ENCODE measurements at places on chromosomes 7 and 10. TPM values are rescaled to one million over a fixed set of nuclear protein-coding genes. Genes with fewer than 3 reads are reported as not detected.
A peak's percentile ranks its signal among the peaks of the same experiment; 100 is the strongest.

GRCh38 chr7:13998866-13999265 is 9.4 kb upstream of the ETV1 start:
- no peak for DNase-seq
- no peak overlapping the region for H3K4me3 ChIP-seq
- H3K4me1 ChIP-seq: no peaks in the 10 kb centered on the region
- H3K36me3 ChIP-seq: no peaks in the 10 kb centered on the region
- H3K27ac ChIP-seq: no peak overlapping the region

The SLF2 gene
- total RNA-seq: 19.7 TPM

- DNase-seq: no peak
- no peak overlapping the region for H3K4me3 ChIP-seq
- H3K27me3 ChIP-seq: no peaks in the 10 kb centered on the region
- H3K36me3 ChIP-seq: no peaks in the 10 kb centered on the region
Observed at GRCh38 chr7:157656195-157656769, 319.5 kb downstream of the DNAJB6 start.

The SORBS1 gene
- total RNA-seq: 0.12 TPM

DNA sequence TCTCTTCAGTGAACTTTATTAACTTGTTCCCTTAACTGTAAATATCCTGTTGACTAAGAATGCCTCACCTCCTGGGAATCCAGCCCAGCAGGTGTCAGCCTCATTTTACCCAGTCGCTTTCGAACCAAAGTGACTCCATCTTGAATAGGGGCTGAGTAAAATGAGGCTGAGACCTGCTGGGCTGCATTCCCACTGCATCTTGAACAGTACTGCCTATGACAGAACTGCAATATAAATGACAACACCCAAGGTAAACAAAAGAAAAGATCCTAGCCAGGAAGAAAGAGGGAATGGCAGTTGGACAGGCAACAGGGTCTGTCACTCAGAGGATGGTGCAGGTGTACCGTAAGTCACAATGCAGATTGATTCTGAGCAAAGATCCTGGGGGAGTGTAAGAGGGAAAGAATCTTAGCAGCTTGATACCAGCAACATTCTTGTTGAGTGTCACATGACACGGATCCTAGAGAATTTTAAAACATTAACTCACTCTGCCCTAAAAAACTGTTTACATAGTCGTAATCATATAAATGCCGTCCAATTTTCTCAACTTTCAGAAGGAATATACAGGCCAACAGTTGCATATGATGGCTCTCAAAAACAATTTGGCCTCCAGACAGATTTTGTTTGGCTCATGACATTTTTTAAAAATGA is 4.4 kb upstream of the FAM107B start:
- peak overlapping the region; percentile 51 for H3K27ac ChIP-seq
- no peak overlapping the region for H3K4me3 ChIP-seq
- peaks cover 43% of the 10 kb centered on the region for H3K4me1 ChIP-seq
- DNase-seq: peak; percentile 64

DNA sequence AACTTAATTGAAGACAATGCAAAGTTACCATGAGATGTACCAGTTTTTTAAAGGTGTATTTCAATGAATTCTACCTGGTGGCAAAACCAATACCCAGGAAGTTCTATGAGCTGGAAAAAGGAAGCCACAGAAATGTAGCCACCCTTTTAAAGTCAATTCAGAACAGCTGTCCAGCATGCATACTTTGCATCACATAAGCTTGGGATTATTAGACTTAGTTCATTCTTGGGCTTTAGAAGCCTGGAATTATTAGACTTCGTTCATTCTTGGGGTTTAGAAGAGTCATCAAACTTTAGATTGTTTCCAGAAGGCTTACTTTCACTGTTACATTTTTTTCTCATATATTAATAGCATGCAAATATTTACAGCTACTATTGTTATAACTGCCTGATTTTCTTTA is 20.9 kb downstream of the SLC25A13 start:
- H3K27ac ChIP-seq: no peak overlapping the region
- no peak for DNase-seq
- no peaks in the 10 kb centered on the region for H3K27me3 ChIP-seq
- H3K4me3 ChIP-seq: no peak overlapping the region
- peaks cover 31% of the 10 kb centered on the region for H3K4me1 ChIP-seq
- H3K36me3 ChIP-seq: no peaks in the 10 kb centered on the region

The CYTH3 gene
- total RNA-seq: 38.6 TPM

DNA sequence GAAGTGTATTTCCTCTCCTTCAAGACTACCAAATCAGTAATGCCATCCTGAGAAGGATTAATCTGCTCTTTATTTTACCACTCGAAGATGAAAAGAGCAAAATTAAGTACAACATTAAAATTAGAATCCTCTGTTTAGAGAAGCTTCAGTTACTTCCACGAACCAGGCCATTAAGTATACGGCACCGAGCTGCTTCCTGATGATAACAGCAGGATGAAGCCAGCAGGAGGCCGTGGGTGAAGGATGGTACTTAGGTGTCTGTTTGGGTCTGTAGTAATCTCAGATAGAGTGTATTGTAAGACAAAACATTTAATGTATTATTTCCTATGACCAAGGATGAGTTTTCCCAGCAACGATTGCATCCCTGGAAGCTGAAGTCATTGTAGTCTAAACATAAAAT is 362.8 kb downstream of the SFMBT2 start:
- H3K27ac ChIP-seq: no peak overlapping the region
- no peak overlapping the region for H3K4me3 ChIP-seq
- no peaks in the 10 kb centered on the region for H3K36me3 ChIP-seq
- H3K4me1 ChIP-seq: no peaks in the 10 kb centered on the region

DNA sequence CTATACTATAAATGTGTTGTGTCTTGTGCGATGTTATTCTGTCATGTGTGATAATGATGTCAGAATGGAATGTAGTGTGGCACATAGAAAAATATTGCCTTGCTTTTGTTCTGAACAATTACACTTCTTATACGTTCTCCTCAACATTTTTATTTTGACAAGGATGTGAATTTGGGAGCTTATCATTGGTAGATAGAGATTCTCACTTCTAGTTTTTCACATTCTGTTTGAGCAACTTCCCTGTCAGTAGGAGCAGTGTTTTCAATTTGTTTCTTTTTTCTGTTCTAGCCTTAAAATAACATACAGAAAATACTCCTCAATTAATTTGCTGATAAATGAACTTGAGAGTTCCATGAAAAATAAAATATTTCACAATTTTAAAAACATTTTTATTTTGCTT is 17.6 kb downstream of the SUN3 start:
- no peak overlapping the region for H3K4me3 ChIP-seq
- H3K27me3 ChIP-seq: peaks cover 6% of the 10 kb centered on the region
- H3K4me1 ChIP-seq: peaks cover 18% of the 10 kb centered on the region
- no peak for DNase-seq
- H3K36me3 ChIP-seq: no peaks in the 10 kb centered on the region

The ABCB4 gene
- not detected for total RNA-seq

- peak overlapping the region; percentile 85 for H3K27ac ChIP-seq
- H3K27me3 ChIP-seq: peaks cover 39% of the 10 kb centered on the region
- peaks cover 61% of the 10 kb centered on the region for H3K4me1 ChIP-seq
- H3K4me3 ChIP-seq: no peak overlapping the region
Observed at GRCh38 chr7:143392875-143393266, 11.7 kb downstream of the ZYX start.

The KIF11 gene
- total RNA-seq: 38.4 TPM

The SERPINE1 gene
- 1,006 TPM for total RNA-seq

The PIK3CG gene
- total RNA-seq: not detected

- DNase-seq: peak; percentile 13
- H3K36me3 ChIP-seq: peaks cover 10% of the 10 kb centered on the region
- peaks cover 34% of the 10 kb centered on the region for H3K4me1 ChIP-seq
- peaks cover 8% of the 10 kb centered on the region for H3K27me3 ChIP-seq
- H3K4me3 ChIP-seq: peak overlapping the region; percentile 85
- peak overlapping the region; percentile 78 for H3K27ac ChIP-seq
Observed at GRCh38 chr7:149625340-149625946, 127.8 kb upstream of the ZNF746 start.

- peaks cover 7% of the 10 kb centered on the region for H3K36me3 ChIP-seq
- peaks cover 86% of the 10 kb centered on the region for H3K4me1 ChIP-seq
- H3K4me3 ChIP-seq: no peak overlapping the region
- no peaks in the 10 kb centered on the region for H3K27me3 ChIP-seq
- peak; percentile 6 for DNase-seq
Observed at GRCh38 chr10:61754587-61755550, 92.1 kb downstream of the CABCOCO1 start.

The GNG11 gene
- total RNA-seq: 30.6 TPM

DNA sequence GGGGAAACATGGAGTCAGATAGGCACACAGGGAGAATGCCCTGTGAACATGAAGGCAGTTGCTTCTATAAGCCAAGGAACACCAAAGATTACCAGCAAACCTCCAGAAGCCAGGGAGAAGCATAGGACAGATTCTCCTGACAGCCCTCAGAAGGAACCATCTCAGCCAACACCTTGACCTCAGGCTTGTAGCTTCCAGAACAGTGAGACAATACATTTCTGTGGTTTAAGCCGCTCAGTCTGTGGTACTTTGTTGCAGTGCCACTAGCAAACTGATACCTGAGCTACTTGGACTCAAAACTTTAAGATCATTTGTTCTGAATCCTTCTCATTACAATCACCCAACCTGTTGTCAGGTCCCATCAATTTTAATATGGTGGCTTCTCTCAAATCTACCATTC is 31.2 kb downstream of the ABLIM1 start:
- H3K36me3 ChIP-seq: peaks cover 9% of the 10 kb centered on the region
- no peak overlapping the region for H3K4me3 ChIP-seq
- no peaks in the 10 kb centered on the region for H3K27me3 ChIP-seq
- H3K27ac ChIP-seq: no peak overlapping the region

The CDH23 gene
- 0.11 TPM for total RNA-seq

DNA sequence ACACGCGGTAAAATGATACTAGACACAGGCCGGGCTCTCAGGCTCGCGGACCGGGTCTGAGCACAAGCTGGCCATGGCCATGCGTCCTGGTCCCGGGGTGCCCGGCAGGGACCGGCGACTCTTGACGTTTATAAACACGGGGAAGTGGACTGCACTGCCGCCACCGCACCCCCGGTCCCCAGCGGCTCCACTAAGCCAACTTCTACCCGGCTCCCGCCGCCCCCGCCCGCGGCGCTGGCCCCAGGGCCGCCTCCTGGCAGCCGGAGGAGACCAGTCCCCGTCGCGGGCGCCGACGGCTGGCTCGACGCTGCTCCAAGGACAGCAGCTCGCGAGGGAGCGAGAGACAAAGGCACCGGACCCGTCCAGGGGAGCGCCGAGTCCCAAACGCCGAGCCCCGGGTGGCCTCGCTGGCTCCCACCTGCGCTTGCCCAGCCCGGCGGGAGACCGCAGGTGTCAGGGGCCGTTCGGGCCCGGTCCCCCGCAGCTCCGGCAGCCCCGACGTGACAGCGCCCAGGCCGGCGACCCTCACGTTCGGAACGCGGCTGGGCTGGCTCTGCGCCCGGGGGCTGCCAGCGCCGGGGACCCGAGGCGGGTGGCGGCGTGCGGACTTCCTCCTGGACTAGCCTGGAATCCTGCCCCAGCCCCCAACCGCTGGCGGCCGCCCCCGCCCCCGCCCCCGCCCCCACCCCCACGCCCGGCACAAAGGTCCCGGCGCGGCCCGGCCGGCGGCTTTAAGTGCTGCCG is 517 bp downstream of the ITGB1 start:
- H3K4me1 ChIP-seq: peaks cover 78% of the 10 kb centered on the region
- H3K27me3 ChIP-seq: no peaks in the 10 kb centered on the region
- peaks cover 33% of the 10 kb centered on the region for H3K36me3 ChIP-seq

DNA sequence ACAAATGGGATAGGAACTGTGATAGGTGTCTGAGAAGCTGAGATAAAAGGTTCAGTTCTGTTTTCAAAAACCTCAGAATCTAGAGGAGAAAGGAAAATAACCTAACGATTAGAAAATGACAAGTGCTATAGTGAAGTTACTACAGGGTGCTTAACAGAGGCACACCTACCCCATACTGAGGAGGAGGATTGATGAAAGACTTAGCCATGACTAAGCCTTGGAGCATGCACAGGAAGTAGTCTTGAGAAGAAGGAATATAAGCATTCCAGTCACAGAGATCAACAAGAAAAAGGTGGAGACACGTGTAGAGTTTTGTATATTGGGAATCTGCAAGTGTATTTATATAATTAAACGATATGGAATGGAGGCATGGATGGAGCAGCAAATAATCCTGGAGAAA is 1225.5 kb upstream of the CELF2 start:
- H3K36me3 ChIP-seq: peaks cover 5% of the 10 kb centered on the region
- H3K4me3 ChIP-seq: no peak overlapping the region
- H3K27ac ChIP-seq: no peak overlapping the region

DNA sequence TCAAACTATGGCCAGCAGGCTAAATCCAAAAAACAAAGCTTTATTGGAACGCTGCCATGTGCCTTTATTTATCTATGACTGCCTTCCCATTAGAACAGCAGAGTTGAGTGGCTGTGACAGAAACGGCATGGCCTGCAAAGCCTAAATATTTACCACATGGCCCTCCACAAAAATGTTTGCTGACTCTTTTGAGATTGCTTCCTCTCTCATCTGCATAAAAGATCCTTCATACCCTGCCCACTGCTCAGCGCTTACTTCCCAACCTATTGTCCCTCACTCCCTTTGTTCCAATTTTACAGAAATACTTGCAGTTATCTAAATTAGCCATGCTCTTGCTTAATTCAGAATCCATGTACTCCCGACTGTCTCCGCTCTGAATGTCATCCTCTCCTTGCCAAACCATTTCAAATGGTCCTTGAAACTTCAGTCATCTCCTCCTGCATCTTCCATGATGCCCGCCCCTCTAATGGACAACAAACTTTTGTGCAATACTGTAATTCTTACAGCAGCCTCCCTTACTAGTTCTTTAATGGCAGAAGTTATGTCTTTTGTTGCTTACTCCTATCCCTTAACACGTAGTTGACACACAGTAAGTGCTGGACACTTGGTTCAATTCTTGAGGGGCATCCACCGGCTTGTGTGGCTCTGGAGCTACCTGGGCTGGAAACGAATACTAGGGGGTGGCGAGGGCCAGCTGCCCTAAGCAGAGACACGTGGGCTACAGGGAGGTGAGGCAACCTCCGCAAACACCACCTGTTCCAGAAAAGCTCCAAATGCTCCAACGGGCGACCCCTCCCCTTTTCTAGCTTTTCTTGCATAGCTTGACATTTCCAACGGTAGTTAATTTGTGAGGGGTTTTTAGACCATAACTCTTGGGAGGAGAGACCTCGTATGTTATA is 832 bp downstream of the XRCC2 start:
- no peaks in the 10 kb centered on the region for H3K36me3 ChIP-seq
- peak overlapping the region; percentile 95 for H3K4me3 ChIP-seq
- peak overlapping the region; percentile 30 for H3K27ac ChIP-seq
- no peaks in the 10 kb centered on the region for H3K27me3 ChIP-seq
- no peak for DNase-seq
- H3K4me1 ChIP-seq: peaks cover 13% of the 10 kb centered on the region

The NRG3 gene
- total RNA-seq: not detected

The CFAP46 gene
- 1.3 TPM for total RNA-seq

All from HFFc6 (cell line).